Effector memory CD4-positive, alpha-beta T cell (primary cell): ENCODE measurements at places on chromosomes 5 and 9.

DNA sequence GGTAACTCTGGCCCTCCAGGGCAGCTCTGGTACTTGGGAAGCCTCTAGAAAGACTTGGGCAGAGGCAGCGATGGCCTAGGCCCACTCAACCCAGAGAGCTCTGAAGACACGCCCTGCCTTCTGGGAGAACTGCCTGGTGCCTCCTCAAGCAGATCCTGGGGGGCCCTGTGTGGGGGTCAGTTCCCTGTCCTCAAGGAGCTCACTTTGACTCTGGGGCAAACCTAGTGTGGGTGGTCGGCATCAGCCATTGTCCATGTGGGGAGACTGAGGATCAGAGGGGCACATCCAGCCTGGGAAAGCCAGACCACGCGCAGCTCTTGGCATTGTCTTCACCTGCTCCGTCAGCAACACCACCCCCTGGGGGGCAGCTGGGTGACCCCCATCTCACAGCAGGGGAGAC is 28.0 kb downstream of the ABO start:
- DNase-seq = no peak

- DNase-seq = no peak
Observed at GRCh38 chr5:91188755-91189154, 194.4 kb downstream of the ARRDC3 start.

DNA sequence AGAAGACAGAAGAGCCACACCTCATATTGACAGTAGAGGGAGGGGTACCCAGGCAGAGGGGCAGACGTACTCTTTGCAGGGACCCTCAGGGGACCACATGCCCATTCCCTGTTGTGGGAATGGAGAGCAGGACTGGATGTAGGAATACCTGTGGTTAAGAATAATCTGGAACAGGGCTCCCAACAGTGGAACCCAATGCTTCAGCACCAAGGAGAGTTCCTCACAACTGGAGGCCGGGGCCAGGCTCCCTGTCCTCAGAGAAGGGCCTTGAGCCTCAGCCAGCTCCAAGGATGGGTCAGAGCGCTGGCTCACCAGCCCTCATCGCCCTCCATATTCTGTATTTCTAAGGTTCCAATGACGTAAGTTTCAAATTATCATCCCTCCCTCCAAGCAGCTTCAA is 7.4 kb upstream of the SHC3 start:
- DNase-seq = no peak

DNA sequence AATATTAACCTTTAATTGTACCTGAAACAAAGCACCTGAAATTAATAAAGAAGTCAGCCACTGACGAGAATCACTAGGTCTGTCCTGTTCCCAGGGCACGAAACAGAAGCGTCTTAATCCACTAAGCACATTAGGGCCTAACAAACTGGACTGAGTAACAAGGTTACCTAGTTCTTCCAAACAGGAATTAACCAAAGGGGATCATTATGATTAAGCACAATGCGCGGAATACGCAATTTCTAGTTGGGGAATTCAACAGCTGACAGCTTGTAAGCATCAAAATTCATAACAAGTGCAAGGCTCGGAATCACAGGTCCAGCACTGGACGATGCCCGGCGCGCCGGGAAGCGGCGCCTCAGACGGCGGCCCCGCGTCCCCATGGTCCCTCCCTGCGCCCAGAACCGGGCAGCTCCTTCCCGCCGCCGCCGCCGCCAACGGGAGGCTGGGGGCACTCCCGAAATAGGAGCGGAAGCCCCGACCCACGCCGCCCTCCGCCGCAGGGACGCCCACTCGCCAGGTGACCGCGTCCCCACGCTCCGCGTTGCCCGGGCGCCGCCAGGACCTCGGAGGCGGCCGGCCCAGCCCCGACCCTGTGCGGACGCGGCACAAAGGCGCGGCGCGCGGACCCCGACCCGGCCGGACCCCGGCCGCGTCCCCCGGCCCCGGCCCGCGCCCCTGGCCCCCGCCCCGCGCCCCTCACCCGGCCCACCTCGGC is 898 bp downstream of the CAMSAP1 start:
- no peak for DNase-seq

GRCh38 chr5:146461319-146461718 is 14.2 kb downstream of the TCERG1 start:
- no peak for DNase-seq

DNA sequence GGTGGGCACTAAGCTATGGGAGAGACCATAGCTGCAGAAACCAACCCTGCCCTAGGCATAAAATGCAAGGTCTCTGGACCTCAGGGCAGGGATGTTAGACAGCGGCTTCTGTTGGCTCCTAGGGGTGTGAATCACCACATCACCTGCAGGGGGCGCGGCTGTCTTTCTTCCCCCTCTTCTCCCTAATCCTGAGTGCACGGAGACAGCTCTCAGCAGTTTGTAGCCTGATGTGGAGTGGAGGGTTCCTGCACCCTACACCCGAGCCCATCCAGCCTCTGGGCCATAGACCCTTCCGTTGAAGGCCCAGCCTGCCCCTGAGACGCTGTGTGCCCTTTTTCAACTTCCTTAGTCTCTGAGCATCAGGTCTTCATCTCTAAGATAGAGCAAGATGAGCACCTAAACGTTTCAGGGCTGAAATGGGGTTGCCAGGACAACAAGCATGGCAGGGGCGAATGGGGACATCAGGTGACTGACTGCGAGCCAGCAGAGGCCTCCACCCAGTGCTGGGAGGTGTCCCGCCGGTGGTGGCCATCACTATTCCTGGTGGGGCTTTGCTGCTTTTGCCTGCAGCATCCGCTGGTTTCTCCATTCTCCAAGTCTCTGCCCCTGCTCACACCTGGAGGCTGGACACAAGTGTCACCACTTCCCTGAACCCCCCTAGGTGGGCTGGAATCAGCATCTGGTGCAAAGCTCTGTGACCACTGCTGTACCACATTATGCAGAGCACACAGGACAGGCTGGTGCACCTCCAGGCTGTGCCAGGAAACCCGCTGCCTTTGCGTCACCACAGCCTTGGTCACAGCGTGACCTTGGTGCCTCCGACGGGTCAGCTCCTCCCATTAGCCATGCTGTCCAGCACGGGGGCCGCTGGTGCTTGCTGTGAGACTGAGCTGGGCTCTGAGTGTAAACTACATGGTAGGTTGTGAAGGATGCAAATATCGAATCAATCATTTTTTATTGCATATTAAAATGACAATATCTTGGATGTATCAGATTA is 2.5 kb upstream of the SEC16A start:
- DNase-seq = peak; percentile 64

DNA sequence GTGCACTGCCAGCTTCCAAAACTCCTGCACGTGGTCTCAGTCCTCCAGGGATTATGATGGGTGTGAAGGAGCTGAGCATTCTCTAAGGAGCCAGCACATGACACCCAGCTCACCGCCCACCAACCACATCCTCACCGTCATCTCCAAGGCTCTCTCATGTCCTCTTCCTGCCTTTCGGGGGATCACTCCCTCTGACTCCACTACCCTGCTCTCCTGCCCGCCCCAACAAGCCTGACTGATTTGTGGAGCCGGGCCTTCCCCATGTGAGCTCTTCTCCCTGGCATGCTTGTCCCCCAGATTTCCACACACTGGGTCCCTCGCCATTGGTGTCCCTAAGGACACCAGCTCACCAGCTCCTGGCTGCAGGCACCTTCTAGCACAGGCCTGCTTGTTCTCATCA is 1.9 kb downstream of the ABO start:
- no peak for DNase-seq

- no peak for DNase-seq
Observed at GRCh38 chr9:112124156-112124555, 50.9 kb downstream of the SUSD1 start.

GRCh38 chr5:14156650-14157492 is 13.7 kb downstream of the TRIO start:
- no peak for DNase-seq

DNA sequence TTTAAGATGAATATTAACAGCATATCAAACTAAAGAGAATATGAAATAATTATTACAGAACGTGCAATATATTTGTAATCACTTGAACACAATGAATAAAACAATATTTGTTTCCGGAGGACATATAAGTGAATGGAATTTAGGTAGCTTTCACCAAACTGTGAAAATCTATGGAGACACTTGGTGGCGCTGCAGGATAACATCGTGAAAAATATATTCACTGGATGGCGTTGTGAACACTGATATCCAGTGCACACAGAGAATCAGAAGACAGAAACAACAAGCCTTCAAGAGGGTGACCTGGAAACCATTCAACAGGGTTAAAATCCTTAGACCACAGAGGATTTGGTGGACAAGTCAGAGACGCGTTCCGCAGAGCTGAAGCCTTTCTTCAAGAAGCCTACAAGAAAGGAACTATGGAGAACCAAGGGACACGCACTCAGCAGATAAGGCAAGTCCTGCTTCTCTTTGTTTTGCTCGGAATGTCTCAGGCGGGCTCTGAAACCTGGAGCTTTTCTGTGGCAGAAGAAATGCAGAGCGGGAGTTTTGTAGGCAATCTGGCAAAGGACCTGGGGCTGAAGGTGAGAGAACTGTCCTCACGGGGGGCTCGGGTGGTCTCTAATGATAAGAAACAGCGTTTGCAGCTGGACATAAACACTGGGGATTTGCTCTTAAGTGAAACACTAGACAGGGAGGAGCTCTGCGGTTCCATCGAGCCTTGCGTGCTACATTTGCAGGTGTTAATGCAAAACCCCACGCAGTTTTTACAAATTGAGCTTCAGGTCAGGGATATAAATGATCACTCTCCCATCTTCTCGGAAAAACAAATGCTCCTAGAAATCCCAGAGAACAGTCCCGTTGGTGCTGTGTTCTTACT is at the start of gene PCDHB11:
Gene PCDHB11 (plus strand): TSS at position 269 of the 877 bp plus-strand sequence. CDS start 148 bp downstream, at position 417.
- DNase-seq = no peak

DNA sequence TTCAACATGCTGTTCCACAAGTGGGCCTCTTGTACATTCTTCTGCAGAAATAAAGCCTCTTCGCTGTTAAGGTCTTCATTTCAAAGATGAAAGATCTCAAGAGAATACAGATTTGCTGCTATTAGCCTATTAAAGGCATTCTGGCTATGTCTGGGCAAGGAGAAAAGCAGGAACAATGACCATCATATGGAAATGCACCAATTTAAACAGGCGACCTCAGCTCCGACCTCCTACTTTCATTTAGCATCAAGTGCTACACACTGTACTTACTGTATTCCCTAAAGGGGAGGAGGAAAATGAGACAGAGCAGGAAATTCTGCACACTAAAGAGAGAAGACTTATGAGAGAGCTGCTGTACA is 64.8 kb downstream of the HABP4 start:
- no peak for DNase-seq

GRCh38 chr5:86500947-86501346 is 116.8 kb upstream of the COX7C start:
- DNase-seq = no peak

GRCh38 chr5:145408048-145408341 is 427.1 kb downstream of the PRELID2 start:
- DNase-seq = no peak

DNA sequence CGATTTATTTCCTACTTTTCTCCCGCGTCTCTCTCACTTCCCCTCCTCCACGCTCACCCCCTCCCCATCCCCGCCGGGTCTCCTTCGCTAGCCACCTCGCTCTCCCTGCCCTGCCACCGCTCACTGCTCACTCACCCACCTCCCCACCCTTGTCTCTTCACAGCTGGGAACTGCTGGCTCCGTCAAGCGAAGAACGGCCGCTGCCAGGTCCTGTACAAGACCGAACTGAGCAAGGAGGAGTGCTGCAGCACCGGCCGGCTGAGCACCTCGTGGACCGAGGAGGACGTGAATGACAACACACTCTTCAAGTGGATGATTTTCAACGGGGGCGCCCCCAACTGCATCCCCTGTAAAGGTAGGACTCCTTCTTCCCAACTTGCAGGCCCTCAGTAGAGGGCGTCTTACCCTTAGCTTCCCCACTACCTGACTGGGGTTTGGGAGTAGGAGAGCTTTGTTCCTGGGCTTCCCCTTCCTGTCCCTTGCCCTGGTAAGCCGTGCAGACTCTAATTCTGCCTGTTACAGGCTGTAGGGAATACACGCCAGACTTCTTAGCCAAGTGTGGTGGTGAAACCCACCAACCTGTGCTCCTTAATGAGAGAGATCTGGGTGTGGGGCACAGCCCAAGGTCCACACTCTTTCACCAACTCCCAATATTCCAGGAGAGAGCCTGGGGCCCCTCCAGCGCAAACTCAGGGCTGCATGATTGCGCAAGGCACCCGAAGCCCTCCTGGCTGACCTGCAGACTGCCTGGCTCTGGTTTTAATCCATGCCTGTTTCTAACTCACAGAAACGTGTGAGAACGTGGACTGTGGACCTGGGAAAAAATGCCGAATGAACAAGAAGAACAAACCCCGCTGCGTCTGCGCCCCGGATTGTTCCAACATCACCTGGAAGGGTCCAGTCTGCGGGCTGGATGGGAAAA is 2.5 kb downstream of the FST start:
- no peak for DNase-seq

DNA sequence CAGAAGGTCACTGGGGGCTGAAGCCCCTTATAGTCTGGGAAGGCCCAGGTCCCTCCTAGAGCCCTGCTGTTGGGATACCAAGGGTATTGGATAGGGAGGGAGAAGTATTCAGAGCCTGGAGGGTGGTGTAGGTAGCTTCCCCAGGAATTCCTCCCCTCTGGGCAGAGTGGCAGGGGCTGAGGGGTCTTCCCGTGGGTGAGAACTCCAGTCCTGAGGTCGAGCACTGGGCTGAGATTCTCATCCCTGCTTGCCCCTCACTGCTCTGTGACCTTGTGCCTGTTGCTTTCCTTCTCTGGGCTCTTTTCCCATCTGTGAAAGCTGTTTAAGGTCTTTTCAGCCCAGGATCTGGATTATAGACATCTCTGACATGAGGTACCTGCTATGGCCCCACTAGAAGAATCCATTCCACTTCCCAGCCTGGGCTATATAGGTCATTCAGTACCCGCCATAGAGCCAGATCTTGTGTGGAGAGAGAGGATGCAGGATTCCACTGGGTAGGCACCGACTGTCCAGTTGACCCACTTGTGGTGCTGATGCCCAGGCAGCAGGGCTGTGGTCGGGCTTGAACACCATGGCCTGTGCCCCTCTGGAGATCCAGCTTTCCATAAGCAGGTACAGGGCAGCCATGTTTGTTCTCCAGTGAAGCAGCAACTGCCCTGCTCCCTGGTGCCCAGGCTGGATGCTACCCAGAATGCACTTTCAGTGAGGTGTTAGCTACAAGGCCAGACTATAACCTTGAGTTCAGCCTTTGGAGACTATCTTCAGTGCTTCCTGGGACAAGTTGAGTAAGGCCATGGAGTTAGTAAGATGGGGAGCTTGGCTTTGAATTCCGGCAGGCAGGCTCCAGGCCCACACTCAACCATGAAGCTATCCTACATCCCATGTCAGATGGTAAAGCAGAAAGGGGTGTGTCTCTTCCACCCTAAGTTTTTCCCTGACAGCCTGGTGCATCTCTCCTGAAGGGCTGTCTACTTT is 60.1 kb downstream of the AMBP start:
- no peak for DNase-seq
